Astrocyte of the hippocampus (primary cell): ENCODE measurements at places on chromosomes 2 and 18.

- no peak for DNase-seq
Observed at GRCh38 chr2:22377268-22377667, 1007.7 kb upstream of the KLHL29 start.

GRCh38 chr18:79950515-79951341 lies 725 bp downstream of the SLC66A2 start:
- DNase-seq = peak; percentile 69

DNA sequence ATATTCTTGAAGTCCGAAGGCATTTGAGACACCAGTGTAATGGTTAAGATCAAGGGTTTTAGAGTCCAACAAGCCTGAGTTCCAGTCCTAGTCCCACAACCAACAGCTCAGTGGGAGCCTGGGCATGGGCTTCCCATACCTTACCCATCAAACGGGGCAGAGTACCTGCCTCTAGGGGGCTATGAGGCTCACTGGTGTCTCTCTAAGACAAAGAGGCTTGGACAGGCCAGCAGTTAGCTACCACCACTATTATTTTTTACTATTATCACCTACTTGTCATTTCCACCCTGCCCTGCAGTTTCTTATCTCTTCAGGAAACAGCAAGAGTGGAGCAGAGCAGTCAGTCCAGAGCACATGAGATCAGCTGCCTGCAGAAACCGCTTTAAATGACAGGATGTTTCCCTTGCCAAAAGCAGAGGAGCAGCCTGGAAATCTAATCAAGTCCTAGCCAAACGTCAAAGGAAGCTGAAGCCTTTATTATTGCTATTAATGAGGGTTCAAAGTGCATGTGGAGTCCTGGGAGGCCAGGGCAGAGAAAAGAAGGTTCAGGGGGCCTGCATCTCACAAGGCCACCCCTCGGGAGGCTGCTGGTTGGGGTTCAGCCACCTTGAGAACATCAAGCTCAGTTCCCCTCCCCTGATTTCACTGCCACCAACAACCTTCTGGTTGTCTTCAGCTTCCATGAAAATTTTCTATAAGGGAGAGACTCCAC lies 66.6 kb downstream of the STPG4 start:
- DNase-seq = no peak

GRCh38 chr2:206799083-206799482 lies 33.7 kb downstream of the FASTKD2 start:
- peak; percentile 29 for DNase-seq

DNA sequence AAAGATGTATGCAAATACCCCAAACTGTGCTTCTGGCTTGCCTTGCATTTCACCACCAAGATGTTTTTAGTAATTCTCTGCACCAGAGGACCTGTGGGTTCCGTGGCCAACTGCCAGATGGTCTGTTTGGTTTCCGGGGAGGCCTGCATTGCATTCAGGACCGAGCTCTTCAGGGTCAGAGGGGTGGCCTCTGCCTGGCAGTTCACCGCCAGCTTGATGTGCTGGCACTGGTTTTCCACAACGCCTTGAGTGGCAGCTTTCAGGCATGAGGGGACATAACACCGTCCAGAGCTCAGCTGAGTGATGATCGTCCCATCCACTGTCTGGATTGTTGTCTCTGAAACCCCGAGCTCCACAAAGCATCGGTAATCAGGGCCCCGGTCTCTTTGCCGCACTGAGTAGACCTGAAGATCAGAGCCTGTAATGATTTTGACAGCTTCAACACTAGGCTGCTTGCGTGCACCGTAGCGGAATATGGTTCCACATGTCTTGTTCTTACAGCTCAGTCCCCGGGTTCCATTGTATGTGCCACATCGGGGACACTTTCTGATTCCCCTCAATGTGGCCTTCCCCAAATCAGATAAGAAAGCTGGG lies 9.4 kb downstream of the C2orf42 start:
- no peak for DNase-seq

DNA sequence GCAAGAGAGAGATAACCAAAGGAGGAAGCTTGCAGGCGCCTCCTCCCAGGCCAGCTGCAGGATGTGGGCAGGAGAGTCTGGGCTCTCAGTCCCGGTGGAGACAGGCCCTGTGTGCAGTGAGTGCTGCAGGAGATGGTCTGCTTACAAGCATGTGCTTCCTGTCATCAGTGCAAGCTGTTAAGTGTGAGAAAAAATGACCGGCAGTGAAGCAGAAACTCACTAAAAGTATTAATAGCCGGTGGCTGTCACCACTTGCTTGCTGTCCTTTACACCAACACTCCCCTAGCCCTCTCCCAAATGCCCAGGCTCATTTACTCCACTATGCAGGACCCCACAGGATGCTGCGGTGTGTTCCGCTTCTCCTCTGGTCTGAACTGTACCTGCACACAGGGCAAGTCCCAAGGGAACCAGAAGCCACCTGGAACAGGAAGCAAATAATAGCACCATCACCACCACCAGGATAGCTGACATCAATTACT lies 435.6 kb upstream of the HS6ST1 start:
- DNase-seq = no peak

DNA sequence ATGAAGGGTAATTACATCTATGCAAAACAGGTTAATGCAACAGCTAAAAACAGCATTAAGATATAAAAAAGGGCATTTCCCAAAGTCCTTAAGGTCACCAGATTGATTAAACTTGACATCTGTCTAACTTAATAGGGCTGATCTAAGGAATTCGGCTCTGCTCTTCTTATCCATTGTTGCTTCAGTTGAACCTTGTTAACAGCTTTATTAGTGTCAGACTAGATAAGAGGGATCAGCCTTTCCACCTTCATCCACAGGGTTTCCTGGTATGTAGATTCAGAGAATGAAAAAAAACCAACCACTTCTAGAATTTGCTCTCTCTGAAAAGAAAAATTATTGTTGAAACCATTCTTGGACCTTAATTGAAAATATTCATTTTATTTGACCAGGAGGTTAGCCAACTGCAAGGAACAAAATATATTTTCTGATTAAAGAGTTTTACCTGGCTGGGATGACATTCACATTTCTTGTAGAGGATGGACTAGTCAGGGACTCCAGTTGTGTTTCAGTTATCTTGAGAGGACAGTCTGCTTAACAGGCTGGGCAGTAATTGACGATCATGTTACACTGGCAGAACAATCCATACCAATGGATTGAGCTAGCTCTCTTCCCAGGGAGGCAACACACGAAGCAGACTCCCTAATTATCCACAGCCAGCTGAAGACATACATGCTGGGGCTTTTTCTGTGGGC lies 357.4 kb upstream of the ACVR2A start:
- no peak for DNase-seq

GRCh38 chr2:21657445-21657844 lies 533.7 kb downstream of the TDRD15 start:
- no peak for DNase-seq

DNA sequence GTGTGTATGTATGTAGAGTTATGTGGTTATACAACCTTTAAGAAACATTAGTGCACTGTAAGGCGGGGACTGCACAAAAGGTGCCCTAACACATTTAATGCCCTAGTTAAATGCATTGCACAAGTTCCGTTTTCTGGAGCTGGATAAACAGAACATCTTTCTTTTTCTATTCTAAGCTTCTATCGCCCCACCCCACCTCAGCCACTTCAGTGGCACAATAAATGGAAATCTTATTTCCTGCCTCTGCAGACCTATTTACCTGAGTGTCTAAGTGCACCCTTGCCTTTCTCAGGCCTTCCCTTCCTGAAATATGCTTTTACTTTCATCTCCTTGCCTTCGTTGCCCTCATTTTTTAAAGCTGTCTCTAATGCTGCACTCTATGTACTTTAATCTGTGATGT lies 123.5 kb downstream of the TANC1 start:
- no peak for DNase-seq

DNA sequence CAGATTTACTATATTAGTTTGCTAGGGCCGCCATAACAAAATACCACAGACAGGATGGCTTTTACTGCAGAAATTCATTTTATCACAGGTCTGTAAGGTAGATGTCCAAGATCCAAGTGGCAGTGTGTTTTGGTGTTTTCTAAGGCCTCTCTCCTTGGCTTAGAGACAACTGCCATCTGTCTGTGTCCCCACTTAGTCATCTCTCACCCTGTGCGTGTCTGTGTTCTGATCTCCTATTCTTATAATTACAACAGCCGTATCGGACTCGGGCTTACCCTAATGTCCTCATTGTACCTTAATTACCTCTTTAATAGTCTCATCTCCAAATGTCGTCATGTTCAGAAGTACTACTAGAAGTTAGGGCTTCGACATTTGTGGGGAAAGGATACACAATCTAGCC lies 362.3 kb upstream of the CDH19 start:
- DNase-seq = no peak

DNA sequence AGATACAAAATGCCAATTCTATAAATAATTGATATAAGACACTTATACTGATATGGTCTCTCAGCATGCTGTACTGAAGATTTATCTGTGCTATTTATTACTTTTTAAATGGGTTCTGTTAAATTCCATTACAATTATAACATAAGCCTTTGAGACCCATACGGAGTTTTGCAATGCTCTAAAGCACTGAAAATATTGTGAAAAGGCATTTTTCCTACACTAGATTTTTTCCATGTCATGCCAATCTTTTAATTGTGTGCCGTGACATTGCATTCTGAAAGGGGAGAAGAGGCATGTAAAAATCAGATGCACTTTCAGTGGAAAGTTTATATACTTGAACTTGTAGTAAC lies 46.5 kb downstream of the EFEMP1 start:
- no peak for DNase-seq

DNA sequence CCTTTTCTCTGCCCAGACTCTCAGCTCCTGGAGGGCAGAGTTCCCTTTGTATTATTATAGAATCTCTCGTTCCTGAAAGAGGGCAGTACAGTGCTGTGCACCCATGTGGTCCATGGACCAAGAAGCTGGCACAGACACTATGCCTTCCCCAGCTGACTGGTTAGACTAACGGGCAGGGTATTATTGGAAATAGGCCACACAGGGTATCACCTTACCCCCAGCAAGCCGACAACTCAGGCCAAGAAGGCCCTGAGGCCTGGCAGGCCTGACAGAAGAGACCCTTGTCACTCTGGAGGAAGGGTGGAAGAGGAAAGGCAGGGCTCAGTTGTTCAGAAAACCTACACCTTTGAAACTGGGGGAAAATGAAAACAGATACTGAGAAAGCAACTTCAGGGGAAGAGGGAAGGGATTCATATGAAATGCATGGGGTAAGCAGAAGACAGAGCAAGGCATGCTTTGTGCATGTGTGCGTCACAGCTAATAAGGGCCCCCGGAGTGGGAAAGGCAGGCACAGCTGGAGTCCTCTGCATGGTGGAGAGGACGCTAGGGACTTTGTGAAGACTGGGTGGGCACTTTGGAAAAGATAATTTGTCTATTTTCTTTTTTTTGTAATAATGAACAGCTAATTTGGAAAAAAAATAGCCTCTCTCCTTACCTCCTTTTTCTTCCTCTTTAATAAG lies 476.8 kb upstream of the CELF4 start:
- DNase-seq = no peak

DNA sequence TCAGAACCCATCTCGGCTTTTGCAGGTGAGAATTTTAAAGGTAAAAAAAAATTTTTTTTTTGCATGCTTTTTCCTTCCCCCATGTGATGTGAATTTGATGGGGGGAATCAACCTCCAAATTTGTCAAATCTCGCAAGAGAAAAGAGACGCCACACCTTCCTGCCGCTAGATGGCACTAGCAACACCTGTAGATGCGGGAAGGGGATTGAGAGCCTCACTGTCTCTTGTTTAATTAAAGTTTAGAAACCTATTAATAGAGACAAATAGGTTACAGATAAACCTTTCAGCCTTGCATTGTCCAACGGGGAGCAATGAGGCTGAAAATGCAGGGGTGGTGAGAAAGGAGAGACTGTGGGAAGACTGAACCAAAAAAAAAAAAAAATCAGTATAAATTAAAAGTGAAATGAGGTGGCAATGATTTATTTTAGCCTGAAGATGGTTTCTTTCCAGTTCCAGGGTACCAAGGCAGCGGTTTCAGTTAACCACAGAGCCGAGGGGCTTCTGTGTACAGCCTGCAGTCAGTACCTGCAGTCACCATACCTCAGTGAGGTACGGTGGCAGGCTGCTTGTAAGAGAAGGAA lies 84.6 kb downstream of the NRP2 start:
- DNase-seq = peak; percentile 82

- no peak for DNase-seq
Observed at GRCh38 chr18:3513481-3513880, 63.5 kb downstream of the TGIF1 start.

- DNase-seq = no peak
Observed at GRCh38 chr2:227134591-227134990, 29.4 kb downstream of the COL4A4 start.

GRCh38 chr2:189514104-189514503 lies 66.5 kb downstream of the SLC40A1 start:
- DNase-seq = no peak

DNA sequence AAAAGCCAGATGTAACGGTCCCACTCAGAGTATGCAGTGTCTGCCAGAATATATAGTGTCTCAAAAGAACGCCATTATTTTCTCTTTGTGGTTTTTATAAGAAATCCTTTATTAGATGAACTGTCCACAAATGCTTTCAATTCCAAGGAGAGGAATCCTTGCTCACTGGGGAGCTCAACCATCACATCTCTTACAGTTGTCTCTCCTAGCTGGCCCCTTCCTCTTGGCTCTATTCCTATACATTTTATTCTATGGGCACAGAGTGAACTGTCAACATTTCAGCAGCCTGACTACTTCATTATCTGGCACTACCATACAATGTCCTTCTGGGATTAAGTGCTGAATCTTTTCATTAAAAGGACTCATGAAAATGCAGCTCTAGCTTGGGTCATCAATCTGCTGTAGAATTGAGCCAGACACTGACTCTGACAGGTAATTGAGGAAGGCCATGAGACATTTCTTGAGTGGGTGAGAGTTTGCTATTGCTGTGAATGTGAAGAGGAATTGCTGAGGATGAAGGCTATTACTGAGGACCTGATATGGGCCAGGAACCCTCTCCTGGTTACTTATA lies 96.5 kb upstream of the THOC1 start:
- DNase-seq = no peak

DNA sequence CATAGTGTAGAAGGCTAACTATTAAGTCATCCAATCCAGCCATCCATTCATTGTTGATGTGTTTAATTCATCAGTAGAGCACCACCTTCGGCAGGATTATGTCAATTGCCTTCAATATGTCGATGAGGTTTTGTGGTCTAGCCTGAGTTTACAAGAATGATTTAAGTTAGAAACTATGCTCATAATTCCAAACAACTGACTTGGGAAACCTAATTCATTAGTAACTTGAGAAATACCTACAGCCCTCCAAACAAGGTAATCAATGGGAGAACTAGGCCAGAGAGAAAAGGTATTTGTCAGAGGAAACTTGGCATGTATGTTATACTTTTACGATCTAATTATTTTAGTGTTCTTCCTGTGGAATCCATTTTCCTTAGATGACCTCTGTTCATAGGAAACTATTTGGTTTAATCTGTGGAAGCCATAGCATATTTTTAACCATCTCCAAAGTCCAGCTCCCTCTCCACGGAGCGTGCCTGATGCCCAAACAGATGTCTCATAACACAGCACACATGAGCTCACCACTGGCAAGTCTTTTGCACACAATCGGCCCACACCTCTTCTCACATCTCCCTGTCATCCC lies 148.5 kb downstream of the GFPT1 start:
- peak; percentile 48 for DNase-seq
